Astrocyte of the hippocampus (primary cell): ENCODE measurements at places on chromosomes 6 and 20.
A peak's percentile ranks its signal among the peaks of the same experiment; 100 is the strongest.

DNA sequence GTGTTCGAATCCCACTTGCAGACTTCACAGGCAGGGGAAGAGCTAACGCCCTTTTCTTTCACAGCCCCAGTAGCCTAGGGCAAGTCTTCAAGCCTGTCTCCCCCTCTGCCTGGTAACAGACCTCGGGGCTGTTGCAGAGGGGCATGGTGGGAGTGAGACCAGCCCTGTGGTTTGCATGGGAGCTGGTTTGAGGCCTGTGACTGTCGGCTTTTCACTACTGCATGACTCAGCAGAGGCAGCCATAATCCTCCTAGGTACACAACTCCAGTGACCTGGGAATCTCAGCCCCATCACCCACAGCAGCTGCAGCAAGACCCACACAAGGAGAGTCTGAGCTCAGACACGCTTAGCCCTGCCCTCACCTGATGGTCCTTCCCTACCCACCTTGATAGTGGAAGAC is 55.3 kb upstream of the POPDC3 start:
- DNase-seq = no peak

DNA sequence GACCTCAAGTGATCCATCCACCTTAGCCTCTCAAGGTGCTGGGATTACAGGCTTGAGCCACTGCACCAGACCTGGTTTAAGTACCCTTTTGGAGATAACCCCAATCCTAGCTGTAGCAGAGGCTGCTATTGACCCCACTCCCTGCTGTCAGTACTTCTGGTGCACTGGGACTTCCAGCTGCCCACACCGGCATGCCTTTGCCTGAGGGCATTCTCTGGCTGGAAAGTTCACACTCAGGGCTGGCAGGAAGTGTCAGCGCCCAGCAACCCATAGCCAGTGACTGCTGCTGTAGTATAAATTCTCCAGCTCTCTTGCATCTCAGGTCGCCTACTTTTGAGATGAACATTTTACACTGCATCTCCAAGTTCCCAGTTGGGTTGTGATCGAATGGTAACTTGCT is 75.3 kb downstream of the UTRN start:
- no peak for DNase-seq

GRCh38 chr20:24787621-24788020 is 161.4 kb upstream of the CST7 start:
- DNase-seq = no peak

DNA sequence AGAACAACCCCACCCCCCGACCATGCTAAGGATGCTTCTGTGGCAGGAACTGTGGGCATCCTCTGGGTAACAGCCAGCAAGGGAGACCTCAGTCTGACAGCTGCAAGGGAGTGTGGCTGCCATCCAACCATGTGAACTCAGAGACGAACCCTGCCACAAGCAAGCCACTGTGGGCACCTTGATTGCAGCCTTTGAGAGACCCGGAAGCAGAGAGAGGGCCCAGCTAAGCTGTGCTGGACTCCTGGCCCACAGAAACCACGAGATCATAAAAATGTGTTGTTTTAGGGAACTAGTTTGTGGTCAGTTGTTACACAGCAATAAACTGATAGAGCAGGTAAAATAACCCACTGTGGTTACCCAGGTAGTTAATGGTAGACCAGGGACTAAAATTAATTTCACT is 414.6 kb downstream of the CDH26 start:
- DNase-seq = peak; percentile 6

DNA sequence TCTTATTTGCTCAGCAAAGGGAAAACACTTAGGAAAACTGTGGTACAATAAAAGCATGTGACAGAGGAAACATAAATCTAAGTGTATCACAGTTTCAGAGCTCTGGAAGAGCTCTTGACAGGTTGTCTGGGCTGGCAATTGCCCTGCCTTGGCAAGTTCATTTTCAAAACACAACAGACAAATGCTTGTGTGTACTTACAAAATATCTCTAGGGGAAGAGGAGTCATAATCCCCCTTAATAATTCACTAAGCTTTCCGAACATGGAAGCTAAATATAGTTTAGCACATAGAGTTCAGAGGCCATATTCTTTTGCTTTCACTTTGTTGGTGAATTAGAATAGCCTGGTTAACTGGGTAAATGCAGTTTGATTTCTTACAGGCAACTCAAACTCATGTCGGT is 211.6 kb upstream of the THEMIS start:
- DNase-seq = no peak

DNA sequence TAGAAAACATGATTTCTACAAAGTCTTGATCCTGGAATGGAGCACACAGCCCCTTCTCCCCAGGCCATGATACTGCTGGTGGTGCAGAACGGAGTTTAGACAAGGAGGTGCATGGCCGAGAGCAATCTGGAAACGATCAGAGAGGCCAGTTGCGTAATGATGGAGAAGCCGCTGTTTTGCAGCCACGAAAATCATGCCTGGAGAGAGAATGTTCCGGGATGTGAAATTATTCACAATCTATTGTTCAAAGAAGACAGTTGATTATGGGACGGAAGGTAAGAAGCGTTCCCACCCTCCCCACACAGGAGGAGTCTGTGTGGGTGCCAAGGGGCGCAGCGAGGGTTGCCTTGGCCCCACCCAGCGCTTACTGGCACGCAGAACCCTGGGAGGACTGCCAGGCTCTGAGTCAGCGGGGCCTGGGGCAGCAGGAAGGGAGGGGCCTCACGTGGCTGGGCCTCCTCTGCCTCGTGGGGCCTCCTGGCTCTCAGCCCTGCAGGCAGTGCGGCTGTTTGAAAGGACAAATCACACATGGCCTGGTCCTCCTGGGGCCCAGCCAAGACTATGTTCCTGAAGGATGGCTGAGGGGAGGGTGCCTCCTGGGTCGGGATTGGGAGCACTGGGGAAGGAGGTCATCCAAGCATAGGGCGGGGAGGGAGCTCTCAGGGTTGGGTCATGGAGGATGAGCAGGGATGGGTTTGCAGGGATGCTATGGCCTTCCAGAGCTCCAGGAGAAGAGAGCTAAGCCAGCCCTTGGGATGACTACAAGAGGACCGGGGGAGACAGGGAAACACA is 8.7 kb upstream of the AP5S1 start:
- peak; percentile 100 for DNase-seq

- DNase-seq = no peak
Measured at GRCh38 chr6:7886132-7886531, 24.5 kb downstream of the TXNDC5 start.

DNA sequence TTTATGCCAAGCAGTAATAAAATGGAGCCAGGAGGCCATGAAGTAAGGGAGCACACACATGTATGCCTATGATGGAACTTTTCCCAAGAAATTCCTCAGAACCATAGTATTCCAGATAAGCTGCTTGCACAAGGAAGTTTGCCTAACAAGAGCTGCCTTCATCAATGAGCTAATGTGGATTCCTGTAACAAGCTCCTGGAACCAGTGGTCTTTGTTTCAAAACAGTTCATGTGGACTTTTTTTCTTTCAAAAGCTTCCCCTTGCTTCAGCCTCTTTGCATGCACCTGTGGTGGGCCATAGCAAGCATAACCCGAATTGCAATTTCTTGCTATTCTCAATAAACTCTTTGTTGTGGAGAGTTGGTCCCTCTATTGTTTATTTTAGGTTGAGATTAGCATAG is 359.6 kb downstream of the UTRN start:
- peak; percentile 15 for DNase-seq

- no peak for DNase-seq
Measured at GRCh38 chr6:11650711-11651110, 113.2 kb downstream of the TMEM170B start.

DNA sequence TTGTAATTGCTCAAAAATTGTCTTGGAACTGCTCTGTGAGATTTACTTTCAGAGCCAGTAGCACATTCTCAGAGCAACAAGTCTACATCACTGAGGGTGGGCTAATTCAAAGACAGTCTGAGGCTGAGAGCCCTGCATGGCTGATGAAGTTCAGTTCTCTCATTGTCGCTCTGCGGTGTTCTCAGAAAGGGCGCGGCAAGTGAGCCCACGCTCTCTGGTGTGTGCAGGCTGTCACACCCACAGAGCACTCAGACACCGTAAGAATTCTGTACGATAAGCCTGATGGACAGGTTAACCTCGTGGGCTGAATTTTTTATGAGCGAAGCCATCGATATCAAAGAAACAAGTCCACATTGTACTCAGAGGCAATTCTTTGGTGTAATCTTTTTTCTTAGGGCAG is 557.8 kb downstream of the HACE1 start:
- DNase-seq = peak; percentile 3

- DNase-seq = no peak
Measured at GRCh38 chr20:16975682-16976081, 227.5 kb downstream of the OTOR start.

DNA sequence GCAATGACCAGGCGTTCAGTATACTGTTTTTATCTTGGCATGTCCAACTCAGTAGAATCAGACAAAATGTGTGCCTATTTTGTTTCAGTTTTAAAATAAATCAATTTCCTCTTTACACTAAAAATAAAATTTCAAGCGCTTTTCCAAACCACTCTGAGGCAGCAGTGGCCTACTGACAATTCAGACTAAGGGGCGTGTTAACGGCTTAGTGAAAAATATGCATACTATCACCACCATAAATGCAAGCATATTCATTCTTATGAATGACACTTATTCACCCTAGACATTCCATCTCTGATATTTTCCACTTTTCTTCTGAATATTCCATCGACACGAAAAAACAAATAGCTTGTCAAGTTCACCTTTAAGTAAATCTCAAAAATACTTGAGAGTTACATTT is 7.5 kb downstream of the TBX18 start:
- no peak for DNase-seq

- DNase-seq = peak; percentile 88
Measured at GRCh38 chr6:34196116-34196832, 40.4 kb upstream of the HMGA1 start.

DNA sequence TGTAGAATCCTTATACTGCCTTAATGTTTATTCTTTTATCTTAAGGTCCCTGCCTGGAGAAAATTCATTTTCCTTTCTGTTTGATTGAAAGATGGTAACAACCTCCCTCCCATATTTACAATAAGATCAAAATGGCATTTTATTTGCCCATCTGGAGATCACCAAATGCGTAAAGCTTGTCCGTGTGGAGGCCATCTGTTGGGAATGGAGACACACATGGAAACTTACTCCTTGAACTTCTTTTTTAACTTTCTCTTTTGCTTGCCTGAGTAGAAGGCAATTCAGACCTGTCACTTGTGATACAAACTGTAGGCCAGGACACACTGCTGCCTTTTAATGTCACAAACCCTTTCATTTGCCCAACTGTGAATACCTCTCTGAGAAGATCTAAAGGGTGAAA is 144.8 kb upstream of the CEP162 start:
- DNase-seq = no peak

GRCh38 chr6:7776509-7776908 is 50.6 kb downstream of the BMP6 start:
- DNase-seq = no peak

- peak; percentile 91 for DNase-seq
Measured at GRCh38 chr20:50460608-50461267, 49.4 kb upstream of the PTPN1 start.

DNA sequence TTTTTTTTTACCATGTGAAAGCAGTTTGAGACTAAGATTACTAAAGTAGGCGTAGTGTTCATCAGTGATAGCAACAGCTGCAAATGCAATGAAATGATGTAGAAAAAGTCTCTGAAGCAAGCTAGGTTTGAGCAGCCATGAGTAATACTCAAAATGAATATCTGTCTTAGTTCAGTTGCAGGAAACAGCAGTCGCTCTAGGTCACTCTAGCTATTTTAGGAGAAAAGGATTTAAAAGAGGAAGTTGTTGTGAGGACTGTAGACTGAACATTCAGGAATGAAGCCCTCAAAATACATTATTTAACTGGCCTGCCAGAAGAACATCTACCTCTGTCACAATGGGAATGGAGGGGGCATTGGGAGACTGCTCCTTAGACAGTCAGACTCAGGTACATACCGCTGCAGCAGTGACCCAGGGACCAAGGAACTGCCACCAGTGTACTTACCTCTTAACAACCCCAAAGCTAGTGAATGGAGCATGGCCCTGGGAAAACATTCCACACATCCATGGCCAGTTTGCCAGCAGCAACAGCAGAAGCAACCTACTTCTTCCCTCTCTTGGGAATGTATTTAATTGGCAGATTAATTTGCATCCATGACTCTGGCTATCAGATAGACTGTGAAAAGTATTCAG is 243.0 kb upstream of the KHDRBS2 start:
- DNase-seq = no peak

- DNase-seq = peak; percentile 80
Measured at GRCh38 chr20:17995967-17996819, 27.4 kb downstream of the MGME1 start.

- DNase-seq = no peak
Measured at GRCh38 chr6:135261872-135262725, 81.0 kb downstream of the MYB start.

DNA sequence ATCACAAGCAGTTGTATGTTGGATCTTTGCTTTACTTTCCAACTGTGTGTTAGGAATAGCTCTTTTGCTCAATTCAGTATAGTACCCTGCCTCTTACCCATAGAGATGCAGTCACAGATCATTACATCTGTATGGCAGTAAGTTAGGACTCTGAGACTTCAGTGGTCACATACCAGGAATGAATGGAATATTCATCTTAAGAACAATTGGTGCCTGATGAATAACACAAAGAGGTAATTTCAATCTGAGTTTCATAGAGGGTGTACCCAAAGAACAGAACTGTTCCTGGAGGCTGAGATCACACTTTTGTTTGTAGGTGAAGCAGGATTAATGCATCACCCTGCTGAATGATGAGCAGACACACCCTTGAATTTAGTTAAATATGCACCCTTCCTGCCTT is 28.7 kb upstream of the KIF13A start:
- DNase-seq = peak; percentile 40

GRCh38 chr6:159077123-159077522 is 32.3 kb upstream of the TAGAP start:
- DNase-seq = no peak

DNA sequence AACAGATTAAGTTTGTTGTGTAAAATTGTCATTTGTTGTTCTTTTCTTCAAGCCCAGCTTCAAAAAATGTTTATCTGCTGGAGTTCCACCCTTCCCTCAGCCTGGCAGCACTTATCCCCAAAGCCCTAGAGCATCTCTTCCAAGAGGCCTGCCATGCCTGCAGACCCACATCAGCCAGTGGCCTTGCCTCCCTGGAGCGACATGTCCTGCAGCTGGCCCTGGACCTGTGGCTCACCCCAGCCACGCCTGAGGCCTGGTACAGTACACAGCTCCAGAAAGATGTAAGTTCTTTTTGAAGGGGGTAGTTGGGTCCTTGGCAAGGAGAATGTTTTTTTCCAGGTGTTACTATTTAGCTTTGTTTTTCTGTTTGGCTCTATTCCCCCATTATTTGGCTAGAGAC is 124.8 kb downstream of the CD164 start:
- DNase-seq = no peak
